Activated CD4-positive, alpha-beta T cell treated with anti-CD3 and anti-CD28 coated beads for 24 hours (primary cell): ENCODE measurements at places on chromosomes 6 and 20.

GRCh38 chr6:162532283-162533008 is 195.1 kb downstream of the PRKN start:
- DNase-seq = no peak

DNA sequence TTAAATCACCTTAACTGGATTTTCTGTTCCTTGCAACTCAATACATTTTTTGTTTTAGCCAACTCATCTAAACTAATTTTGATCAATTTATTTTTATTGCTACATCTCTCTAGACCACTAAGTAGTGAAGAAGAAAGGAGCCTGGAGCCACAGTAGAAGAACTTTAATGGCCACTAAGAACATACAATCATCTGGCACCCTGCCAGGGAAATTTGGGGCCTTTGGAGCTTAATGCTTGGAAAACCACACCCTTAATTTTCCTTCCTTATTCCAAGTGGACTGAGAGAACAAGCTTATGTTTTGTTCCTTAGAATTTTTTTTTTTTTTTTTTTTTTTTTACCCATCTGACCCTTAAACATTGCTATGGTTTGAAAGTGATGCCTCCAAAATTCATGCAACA is 12.0 kb upstream of the GMDS start:
- DNase-seq = no peak

DNA sequence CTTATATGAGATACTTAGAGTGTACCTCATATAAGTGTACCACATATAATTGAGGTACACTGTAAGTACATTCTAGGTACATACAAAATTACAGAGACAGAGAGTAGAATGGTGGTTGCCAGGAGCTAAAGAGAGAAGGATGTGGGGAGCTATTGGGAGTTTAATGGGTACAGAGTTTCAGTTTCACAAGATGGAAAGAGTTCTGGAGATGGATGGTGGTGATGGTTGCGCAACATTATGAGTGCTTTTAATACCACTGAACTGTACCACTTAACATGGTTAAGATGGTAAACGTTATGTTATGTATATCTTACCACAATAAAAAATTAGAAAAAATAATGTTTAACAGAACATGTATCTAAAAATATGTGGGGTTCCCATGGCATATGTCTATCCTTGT is 69.4 kb downstream of the PRND start:
- no peak for DNase-seq

GRCh38 chr6:13614126-13614925 is 809 bp upstream of the NOL7 start:
- no peak for DNase-seq

DNA sequence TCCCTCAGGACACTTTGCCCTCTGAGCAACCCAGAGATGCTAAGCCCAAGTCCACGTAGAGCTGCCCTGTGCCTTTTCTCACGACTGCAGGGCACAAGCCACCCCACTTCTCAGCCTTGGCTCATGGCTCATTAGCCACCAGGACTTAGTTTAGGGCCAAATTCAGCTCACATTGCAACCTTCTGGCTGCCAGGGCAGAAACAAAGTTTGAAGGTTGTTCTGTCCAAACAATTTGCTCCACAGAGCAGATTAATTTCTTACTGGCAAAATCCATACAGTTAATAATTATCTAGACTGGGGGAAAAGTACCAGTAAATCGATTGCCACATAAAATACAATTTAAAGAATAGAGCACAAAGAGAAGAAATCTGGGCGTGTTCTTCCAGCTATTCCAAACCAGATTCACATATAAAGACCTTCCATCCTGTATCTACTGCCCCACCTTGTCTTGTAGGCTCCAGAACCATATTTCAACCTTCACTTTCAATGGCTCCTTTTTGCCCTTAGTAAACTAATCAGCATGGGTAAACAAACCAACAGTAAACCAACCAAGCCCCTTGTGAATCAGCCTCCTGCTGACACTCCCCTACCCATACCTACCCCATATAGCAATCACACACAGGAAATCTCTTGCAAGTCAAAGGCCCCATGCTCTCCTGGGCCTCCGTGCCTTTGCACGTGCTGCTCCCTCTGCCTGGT is 101.9 kb downstream of the QRSL1 start:
- no peak for DNase-seq

DNA sequence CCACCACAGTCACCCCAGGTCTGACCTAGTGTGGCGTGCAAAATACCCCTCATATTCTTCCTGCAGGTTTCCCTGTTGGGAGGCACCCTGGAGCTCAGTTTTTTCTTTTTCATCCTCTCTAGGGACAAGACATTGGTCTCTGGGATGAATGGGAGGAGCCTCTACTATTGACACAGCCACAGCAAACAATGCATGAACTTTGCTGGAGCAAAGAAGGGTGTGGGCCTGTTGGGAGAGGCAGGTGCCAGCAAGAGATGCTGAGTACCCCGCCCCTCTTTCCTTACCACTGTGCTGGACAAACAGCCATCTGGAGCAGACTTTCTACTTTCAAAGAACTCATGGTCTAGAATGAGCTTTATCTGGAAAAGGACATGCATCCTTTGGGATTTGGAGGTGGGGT is 10.1 kb downstream of the TGM3 start:
- no peak for DNase-seq

DNA sequence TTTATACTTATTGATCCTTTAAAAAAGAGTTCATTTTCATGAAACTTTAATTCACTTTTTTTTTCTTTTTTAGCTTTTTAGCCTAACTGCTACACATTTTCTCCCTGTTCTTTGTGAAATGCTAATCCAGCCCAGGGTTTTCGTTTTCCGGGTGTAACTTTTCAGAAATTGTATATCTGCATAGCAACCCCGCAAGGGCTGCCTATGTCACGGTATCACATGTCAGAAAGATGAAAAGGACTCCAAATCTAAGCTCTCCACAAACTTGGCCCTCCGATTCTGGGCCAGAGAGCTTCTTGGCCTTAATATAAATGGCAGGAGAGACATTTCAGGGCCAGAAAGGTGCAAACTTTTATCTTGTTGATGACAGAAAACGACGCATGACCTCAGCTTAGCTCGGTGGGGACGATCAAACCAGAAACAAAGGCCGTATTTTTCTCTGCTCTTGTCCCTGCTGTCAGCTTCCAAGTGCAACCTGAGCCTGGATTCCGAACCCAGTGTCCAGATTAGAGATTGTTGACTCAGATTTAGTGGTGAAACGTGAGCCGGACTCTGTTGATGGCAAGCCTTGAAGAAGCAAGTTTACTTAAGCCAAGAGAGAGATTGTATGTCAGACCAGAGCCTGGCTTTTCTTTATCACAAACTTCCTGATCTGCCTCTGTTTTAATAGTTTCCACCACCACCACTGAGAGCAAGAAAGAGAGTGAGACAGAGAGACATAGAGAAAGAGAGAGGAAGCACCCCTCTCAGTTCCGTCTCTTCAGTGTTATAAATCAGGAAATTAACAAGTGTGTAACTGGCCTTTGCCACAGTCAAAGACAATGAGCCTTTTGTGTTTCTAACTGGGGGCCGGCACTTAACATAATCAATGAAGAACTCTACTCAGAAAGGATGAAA is 157.8 kb downstream of the SCML4 start:
- DNase-seq = no peak

GRCh38 chr6:5146398-5146797 is 61.3 kb downstream of the PPP1R3G start:
- DNase-seq = no peak
